Activated CD4-positive, alpha-beta T cell treated with anti-CD3 and anti-CD28 coated beads, Interleukin-10, Interleukin-2, amounts not matched to agents 100 ng/mL and 50 ng/mL, durations not matched to agents 16 hours and 8 hours (primary cell): ENCODE measurements at places on chromosomes 5 and 9.

- no peak for DNase-seq
Observed at GRCh38 chr5:45521067-45521466, 175.1 kb downstream of the HCN1 start.

GRCh38 chr9:591292-591691 lies 250.2 kb upstream of the DMRT1 start:
- no peak for DNase-seq

- no peak for DNase-seq
Observed at GRCh38 chr5:179430193-179431175, 85.2 kb upstream of the ADAMTS2 start.

DNA sequence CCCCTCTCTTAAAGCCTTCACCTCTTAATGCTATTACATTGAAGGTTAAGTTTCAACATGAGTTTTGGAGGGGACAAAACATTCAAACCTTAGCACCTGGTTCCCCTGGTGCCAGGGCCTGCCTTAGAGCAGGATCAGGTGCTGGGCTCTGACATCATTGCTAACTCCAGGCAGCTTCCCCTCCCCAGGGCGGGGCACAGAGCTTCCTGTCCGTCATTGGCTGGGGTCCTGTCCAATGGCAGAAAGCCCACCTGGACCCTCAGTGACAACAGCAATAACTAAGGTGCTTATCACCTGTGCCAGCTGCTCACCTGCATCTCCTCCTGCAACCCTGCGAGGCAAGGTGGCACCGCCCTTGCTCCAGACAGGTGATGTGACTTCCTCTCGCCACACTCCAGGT lies 177.4 kb downstream of the NSG2 start:
- DNase-seq, result no peak

GRCh38 chr9:113313261-113313660 lies 10.1 kb upstream of the RNF183 start:
- DNase-seq, result no peak

- no peak for DNase-seq
Observed at GRCh38 chr9:70159630-70160029, 99.1 kb upstream of the SMC5 start.

DNA sequence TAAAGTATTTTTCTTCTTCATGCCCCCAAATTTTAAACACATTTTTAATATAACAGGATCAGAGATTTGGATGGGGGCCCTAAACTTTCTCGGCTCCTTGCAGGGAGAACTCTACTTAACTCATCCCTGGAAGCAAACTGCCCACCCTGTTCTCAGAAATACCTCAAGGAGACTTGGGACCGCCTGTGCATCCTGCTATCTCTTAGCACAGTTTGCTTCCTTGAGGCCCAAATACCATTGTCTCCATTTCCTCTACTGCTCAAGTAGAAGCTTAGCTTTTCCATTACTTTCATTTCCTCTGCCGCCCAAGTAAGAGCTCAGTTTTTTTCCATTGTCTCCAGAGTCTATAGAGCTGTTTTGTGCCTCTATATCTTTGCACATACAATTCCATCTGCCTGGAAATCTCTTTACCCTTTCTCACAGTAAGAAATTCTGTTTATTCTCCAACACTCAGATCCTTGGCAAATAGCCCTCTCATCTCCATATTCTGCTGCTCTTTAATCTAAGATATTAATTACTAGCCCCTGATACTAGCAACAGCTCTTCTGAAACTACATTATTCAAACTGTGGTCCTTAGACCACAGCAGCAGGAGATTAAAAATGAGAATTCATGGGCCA lies 137.8 kb downstream of the CEMIP2 start:
- no peak for DNase-seq

- DNase-seq, result no peak
Observed at GRCh38 chr9:36659500-36659899, 86.8 kb downstream of the MELK start.

DNA sequence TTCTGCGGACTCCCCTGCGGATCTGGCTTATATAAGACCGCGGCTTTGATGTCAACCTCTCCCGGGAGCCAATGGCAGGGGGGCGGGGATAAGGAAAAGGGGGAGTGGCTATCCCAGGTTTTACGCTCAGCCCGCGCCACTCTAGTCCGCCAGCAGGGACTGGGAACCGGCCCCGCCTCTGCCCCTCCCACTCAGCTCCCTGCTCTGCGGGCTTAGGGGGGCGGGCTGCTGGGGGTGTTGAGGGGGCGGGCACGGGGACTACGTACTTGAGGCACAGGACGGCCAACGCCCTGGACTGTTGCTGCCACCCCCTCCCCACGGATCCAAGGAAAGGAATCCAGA lies at the start of gene HAND1:
HAND1 (minus strand) TSS at position 4 of the 342 bp plus-strand sequence. CDS start 219 bp downstream, outside the sequence.
- no peak for DNase-seq

DNA sequence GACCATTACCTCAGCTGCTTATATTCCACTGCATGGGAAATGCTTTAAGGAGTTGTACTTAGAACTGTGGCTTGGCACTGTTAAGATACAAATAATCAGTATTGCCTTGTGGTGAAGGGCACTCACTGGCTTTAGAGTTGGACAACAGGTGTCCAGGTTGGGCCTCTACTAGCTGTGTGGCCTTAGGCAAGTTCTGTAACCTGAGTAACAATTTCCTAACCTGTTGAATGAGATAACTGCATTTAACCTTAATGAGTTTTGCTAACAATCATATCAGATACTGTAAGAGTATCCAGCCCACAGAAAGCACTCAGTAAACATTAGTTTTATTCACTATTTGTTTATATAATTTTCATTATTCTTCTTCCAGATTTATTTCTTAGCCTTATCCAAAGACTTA lies 17.2 kb upstream of the HK3 start:
- DNase-seq, result no peak

- DNase-seq, result no peak
Observed at GRCh38 chr5:122480146-122480545, 168.1 kb downstream of the SNCAIP start.

- no peak for DNase-seq
Observed at GRCh38 chr9:115386963-115387770, 269.2 kb upstream of the TNC start.

- DNase-seq, result no peak
Observed at GRCh38 chr5:76277736-76278135, 125.3 kb upstream of the IQGAP2 start.
